ENCODE measurements at places on chromosomes 1 and 21.

DNA sequence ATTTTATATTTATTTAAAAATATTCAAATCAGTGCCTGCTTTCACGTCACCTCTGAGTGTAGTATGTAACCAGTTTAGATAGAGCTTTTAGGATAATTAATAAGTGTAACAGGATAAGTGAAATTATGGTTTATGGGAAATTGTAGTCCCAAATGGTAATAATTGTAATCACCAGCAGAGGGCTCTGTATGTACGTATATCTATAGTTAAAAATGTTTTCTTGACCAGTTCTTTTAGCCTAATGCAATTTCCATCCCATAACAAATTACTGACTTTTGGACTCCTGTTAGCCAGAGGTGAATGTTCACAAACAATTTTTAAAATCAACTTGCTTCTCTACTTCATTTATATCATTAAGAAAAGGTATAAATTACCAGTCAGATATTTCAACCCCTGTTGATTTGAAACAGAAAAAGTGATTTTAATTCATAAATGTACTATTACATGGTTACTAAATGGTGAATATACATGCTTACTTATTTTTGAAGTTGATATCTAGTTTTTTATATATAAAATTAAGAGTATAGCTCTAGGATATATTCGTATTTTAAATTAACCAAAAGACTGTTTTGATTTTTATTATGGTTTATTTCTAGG, 25.3 kb downstream of the SLC30A7 start:
- peak; percentile 49 for DNase-seq

DNA sequence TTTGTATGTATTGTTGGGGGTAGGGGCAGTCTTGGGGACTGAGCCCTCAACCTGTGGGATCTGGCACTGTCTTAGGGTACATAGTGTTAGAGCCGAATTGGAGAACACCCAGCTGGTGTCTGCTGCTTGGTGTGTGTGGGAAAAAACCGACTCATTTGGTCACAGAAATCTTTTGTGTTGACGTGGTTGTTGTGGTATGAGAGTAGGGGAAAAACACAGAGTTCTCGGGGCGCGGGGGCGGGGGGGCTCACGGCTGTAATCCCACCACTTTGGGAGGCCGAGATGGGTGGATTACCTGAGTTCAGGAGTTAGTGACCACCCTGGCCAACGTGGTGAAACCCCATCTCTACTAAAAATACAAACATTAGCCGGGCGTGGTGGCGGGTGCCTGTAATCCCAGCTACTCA, 15.3 kb upstream of the SRSF10 start:
- DNase-seq, result no peak

GRCh38 chr1:236494586-236495466, 29.0 kb upstream of the LGALS8 start:
- DNase-seq, result peak; percentile 28

- DNase-seq, result peak; percentile 3
These were observed 129.3 kb upstream of the VAMP3 start for GRCh38 chr1:7641587-7642417.

DNA sequence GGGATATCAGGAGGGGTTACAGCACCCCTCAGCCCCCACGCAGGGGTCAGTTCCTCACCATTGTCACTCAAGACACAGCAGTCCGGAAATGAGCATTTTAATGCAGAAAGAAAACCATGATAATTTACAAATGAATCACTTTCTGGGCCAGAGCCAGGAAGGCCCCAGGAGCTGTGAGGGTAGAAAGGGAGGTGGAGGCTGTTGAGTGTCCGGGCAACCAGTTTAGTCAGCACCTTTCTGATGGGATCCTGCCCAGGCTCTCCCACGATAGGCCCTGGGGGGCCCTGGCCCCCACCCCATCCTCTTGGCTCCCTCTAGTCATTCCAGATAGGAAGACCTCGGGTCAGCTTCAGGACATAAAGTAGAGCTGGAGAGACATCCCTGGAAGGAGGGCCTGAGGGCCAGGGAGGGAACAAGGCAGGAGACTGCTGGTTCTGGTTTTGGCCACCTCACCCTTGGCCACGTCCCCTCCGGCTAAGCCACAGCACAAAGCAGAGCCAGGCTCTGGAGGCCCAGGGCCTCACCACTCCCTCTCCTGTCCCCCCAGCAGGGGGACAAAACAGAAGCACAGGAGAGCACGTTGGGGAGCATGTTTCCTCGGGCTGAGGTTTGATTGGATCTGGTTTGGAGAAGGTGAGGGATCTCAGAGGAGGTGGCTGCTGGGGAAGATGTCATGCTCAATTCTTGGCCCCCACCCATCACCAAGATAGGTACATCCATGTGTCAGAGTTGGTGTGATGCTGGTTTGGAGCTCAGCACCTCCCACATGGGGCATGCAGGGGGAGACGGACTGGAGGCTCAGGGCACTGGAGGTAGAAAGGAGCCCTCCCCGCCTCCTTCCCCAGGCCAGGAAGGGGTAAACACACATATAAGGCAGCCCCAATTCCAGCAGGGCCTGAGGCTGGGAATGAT, 20.6 kb downstream of the ETNK2 start:
- peak; percentile 29 for DNase-seq

DNA sequence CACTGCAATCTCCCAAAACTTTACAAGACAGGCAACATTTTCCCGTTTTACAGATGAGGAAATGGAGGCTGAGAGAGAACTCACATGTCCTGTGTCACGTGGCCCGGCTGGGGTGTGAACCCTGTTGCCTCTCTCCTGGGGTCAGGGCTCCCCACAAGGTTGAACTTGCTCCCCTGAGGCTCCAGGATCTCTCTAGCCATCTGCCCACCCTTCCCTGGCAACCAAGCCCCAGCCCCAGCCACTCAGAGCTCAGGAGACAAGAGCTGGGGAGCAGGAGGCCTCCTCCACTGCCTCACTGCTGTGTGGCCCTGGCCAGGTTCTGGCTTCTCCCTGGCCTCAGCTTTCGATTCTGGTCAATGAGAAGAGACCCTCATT, 11.8 kb downstream of the LAPTM5 start:
- DNase-seq, result peak; percentile 32

DNA sequence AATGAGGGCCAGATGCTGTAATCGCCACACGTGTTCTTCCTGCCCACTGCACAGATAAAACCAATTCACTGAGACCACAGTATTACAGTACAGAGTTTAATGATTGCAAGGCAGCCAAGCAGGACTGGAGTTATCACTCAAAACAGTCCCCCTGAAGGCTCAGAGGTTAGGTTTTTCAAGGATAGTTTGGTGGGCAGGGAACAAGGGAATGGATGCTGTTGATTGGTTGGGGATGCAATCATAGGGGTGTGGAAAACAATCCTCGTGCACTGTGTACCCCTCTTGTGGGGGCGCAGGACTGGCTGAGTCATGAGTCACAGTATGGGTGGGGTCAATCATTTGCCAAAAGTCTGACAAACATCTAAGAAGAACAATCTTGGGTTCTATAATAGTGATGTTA, 12.4 kb upstream of the USP1 start:
- no peak for DNase-seq

GRCh38 chr1:182143154-182143657, 81.7 kb upstream of the ZNF648 start:
- peak; percentile 91 for DNase-seq

DNA sequence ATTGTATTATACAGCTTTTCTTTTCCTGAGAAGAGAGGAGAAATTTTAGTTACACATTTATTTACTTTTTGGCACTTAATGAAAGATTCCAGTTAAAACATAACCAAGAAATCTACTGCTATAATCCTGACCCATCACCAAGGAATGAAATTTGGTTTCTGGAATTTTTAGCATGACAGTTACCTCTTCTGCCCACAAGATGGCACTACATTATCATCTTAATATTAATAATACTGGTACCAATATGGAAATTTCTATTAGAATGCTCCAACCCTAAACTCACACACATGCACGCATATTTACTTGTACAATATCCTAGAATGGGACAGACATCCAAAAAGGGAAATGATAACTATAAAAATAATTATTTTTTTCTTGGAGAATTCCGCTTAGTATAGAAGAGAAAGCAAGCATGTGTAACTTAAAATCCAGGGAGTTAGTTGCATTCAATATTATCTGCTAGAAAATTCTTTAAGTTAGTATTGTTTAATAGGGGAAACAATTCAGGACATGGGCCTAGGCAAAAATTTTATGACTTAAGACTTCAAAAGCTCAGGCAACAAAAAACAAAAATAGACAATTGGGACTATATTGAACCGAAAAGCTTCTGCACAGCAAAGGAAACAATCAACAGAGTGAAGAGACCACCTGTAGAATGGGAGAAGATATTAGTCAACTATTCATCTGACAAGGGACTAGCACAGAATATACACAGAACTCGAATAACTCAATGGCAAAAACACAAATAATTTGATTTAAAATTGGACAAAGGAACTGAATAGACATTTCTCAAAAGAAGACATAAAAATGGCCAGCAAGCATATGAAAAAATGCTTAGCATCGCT, 37.4 kb downstream of the MAP3K21 start:
- peak; percentile 40 for DNase-seq

DNA sequence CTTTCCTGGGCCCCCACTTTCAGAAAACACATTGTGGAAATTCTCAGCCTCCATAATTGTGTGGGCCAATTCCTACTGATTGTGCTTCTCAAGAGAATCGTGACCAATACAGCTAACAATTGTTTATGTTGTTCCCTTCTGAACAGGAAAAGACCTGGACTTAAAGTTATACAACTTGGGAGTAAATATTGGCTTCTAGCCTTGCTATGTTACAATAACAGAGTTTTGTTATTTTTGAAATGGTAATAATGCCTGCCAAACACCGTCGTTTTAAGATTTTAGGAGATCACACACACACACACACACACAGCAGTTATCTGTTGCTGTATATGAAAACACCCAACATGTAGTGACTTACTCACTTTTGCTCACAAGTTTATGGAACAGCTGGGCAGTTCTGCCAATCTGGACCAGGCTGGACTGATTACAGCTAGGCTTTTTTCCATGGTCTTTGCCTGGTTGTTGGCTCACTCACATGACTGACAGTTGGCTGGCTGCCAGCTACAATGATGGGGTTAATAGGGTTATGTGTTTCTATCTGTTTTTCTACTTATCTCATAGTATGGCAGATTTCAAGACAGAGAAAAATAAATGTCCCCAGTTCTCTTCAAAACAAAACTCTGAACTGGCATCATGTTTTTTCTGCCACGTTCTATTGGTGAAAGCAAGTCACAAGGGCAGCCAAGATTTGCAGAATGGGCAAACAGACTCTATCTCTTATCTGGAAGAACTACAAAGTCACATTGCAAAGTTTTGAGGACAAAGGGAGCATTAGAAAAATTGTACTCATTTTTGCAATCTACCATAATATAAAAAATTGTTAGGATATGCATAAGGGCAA, 447.5 kb downstream of the NEGR1 start:
- peak; percentile 10 for DNase-seq

- no peak for DNase-seq
These were observed 12.6 kb upstream of the PPM1J start for GRCh38 chr1:112727716-112728115.

GRCh38 chr1:203597331-203598090, 29.1 kb upstream of the ATP2B4 start:
- DNase-seq, result peak; percentile 74

DNA sequence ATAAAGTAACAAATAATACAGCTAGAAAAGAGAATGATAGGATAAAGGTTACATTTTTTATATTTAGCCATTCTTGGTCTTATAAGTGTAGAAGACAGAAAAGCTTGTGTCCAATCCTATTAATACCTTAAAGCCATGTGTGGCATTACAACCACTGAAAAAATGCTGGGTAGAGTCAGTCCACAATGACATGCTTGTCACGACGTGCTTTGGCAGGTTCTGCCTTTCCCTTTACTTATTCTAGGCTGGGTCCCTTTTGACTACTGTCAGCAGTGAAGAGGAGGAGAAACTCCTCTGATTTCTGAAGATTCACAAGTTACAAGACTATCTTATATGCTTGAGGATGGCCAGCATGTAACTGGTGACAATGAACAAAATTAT, 14.6 kb upstream of the AIM2 start:
- no peak for DNase-seq

GRCh38 chr1:113255038-113255719, 135.1 kb upstream of the MAGI3 start:
- DNase-seq, result peak; percentile 56

DNA sequence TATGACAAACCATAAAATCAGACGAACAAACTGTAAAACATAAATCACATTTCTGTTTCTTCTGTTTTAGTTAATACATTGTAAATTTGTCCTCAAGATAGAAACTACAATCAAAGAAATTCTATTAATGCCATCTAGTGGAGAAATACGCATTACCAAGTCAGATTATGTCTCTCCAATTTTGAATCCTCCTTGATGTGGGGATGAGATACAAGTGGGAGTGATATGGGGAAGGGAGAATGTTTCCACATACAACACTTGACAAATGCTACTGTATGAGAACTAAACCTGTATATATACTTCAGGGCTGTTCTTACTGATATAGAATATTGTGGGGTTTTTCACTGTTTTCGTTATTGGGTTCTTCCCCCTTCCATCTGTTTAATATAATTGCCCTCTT, 2.6 kb downstream of the HFM1 start:
- peak; percentile 16 for DNase-seq

- no peak for DNase-seq
These were observed 107.5 kb upstream of the RUNX1 start for GRCh38 chr21:35156293-35157278.

DNA sequence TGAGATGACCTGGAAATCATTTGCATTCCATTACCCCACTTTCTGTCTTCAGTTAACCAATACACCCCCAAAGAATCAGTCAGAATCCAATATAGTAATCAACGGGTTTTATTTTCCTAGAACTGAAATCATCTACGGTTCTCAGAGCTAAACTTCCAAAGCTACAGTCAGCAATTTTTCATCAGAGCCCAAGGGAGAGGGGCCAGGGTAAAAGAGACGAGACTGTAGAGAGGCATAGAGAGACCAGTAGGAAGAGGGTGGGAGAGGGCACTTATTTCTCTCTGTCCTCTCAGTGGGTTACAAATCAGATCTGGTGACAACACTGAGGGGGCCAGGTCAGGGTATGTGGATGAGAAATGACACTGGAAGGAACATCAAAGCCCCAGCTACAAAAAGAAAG, 1.1 kb upstream of the MRPL24 start:
- no peak for DNase-seq

- DNase-seq, result no peak
These were observed 52.1 kb downstream of the DHRS3 start for GRCh38 chr1:12565966-12566352.

GRCh38 chr1:59045636-59046035, 251.3 kb upstream of the FGGY start:
- no peak for DNase-seq

GRCh38 chr1:203311368-203312301, 6.3 kb downstream of the BTG2 start:
- DNase-seq, result no peak

DNA sequence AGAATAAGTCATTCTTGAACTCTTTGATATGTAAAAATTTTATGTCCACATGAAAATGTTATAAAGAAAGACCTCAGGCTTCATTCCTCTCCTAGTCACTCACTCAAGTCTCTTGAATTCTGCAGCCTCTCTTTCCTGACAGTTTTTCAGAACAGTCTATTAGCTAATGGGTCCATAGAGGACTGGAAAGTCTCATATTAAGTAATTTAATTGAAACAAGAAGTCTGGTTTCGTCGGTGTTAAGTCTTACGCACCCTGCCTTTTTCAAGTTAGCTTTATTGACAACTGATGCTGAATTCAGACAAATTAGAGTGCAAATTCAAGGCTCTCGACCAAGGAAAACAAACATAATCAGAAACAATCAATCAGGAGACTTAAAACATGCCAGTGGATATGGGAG, 105.8 kb downstream of the GREM2 start:
- no peak for DNase-seq

- peak; percentile 59 for DNase-seq
These were observed 561.6 kb downstream of the PLA2G4A start for GRCh38 chr1:187390215-187390818.

Data from NCI-H69 (cell line).